ENCODE measurements at places on chromosomes 13 and 19.

DNA sequence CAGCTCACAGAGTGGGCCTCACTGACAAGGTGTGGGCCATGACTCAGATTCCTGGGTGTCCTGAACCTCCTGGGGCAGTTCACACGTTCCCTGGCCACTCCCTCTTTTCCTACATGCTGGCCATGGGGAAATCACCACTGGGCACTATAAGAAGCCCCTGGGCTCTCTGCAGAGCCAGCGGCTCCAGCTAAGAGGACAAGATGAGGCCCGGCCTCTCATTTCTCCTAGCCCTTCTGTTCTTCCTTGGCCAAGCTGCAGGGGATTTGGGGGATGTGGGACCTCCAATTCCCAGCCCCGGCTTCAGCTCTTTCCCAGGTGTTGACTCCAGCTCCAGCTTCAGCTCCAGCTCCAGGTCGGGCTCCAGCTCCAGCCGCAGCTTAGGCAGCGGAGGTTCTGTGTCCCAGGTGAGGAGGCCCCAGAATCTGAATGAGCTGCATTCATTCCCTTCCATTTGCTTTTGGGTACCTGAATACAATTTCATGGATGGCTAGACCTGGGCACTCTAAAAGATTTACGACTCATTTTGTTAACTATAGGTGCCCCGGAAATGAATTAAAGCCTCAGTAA lies at the start of gene OLFM4:
Gene OLFM4 (plus strand): TSS at position 177 of the 567 bp plus-strand sequence. CDS start 24 bp downstream, at position 201.
- DNase-seq, result no peak

GRCh38 chr13:50248516-50249143 lies 233.4 kb downstream of the KCNRG start:
- DNase-seq, result no peak

GRCh38 chr19:13430790-13431582 lies 75.3 kb downstream of the CACNA1A start:
- DNase-seq, result no peak

DNA sequence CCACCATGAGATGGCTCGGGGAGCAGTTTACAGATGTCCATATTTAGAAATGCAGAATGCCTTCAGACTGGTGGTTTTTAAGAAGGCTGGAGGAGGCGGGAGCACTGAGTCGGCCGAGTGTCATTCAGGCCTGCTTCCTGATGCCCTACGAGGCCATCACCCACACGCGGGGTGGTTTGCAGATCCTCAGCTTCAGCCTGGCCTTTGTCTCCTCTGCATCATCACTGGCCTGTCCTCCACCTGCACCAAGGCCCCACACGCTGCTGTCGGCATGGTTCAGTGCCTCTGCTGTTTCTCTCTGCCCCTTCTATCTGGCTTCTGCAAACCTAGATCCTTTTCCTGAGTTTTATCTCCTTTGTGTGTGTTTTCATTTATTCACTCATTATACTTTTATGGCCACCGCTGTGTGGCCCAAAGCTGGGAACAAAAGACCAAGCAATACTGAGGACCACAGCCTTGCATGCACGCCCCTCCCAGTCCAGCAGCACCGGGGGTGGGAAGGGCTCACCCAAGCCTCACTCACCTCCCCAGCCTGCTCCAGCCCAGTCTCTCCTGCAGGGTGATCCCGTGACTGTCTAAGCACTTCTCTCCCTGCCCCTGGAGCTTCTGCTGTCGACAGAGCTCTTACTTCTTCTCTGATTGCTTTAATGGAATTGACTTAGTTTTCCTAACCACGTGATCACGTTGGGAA lies 240.8 kb downstream of the TEX29 start:
- no peak for DNase-seq

DNA sequence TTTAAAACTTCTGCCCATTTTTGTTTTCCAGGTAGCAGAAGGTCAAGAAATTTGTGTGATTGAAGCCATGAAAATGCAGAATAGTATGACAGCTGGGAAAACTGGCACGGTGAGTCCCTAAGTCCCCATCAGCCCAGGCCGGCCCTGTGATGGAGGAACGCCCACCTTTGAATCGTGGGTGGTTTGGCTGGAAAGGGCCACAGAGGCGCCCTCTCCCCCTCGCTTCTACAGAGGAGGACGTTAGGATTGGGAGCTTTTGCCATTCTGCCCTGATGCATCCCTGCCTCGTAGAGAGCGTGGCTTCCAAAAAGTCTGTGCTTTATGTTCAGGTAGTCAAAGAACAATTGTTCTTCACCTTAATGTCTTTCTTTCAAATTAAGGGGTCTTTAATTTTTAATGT lies 60.9 kb downstream of the GGACT start:
- no peak for DNase-seq

Measured in retinal pigment epithelial cell (primary cell).